Esophagus muscularis mucosa (tissue), 4 donors: ENCODE measurements at places on chromosomes 2 and 18. TPM values are rescaled to one million over a fixed set of nuclear protein-coding genes. Genes with fewer than 3 reads are reported as not detected.

DNA sequence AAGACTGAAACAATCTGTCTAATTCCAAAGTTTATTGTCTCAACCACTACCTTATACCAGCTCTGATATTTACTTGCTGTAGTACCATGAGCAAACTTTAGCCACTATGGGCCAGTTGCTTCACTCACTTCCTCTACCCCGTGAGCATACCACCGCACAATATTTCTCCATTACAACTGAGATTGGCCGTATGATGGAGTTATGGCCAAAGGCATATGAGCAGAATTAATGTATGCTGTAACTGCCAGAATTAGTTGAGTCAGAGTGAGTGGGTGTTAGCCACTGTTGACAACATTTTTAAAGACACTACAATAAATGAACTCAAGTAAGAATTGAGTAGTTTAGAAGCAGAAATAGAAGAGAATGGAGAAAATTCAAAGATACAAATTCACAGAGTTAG, 69.7 kb downstream of the LRATD1 start:
- peak; percentile 10 for DNase-seq

GRCh38 chr2:11567631-11568031, 33.8 kb downstream of the GREB1 start:
- DNase-seq, result no peak

Gene SERPINB13
- not detected for total RNA-seq

- DNase-seq, result no peak
Measured at GRCh38 chr2:237766340-237766739, 32.2 kb upstream of the RBM44 start.

DNA sequence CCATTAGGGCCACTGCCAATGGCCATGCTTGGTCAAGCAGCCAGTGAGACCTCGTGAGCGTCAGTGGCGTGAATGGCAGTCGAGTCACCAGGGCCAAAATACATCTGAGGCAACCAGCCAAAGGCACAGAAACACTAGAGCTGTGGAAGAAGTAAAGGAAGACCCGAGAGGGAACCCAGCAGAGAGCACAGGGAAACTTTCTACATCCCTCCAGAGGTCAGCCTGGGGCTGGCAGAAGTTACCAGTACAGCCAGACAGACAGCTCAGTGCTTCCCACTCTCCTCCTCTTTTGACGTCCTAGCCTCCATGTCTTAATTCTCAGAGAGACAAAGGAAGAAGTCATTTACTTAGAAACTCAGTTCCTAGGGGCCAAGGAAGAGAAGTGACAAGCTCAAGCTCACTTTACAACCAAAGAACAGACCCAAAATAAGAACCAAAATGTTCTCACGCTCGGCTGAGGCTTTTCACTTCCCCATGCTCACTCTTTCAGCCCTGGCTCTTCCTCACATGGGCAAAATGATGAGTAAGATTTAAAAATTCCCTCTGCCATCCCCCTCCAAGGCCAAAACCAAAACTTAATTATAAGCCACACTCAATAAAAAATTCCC, 8.7 kb downstream of the CYRIA start:
- DNase-seq, result peak; percentile 91

DNA sequence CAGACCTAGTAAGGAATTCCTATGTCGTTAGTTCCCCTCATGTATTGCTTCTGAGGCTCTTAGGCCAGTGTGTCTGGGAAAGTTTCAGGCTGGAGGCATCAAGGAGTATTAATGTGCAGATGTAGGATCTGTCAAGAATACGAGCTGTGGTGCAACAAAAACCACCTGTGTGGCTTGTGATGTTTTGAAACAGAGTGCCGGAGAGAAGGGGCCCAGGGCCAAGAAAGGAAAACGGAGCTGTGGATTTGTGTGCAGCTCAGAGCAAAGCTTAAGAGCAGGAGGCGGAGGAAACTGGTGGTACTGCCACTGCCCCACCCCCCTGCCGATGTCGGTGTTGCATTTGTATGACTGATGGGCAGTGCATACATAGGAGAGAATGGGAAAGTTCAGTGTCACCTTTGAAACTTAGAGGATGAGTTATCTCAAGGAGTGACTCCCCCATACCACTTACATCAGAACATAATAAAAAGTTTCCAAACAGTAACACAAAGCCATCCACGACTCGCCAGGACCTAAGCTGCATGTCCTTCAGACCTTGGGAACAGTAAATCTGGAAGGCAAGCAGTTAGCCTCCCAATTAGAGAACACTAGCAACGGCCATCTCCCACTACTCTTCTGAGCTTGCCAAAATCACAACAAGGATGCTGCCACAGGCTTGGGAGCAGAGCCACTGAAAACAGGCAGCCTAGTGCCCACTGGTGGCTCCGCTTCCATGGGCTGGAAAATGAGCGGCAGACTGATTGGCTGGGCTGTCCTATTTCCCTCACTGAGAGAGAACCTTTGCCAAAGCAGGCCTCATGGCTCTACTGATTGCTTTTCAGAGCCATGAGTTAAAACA, 152.7 kb upstream of the NT5C1B start:
- DNase-seq, result peak; percentile 94

DNA sequence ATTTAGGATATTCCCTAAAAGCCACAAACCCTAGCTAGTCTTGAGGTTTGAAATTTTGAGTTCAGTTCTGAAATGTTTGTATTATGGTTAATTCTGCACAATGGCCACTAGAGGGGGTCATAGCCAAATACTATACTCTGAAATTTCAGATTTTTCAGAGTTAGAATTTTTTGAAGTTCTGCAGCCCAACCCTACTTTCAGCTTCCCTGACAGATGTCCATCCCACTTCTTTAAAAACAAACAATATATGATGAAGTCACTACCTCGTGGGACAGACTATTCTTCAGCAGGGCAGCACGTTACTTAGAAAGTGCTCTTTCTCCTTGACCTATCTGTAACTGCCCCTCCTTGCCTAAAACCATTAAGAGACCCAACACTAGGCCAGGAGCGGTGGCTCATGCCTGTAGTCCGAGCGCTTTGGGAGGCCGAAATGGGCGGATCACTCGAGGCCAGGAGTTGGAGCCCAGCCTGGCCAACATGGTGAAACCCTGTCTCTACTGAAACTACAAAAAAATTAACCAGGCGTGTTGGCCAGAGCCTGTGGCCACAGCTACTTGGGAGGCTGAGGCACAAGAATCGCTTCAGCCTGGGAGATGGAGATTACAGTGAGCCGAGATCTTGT, 48.2 kb upstream of the PAPOLG start:
- no peak for DNase-seq

Gene SIX3
- 0.19 TPM for total RNA-seq

DNA sequence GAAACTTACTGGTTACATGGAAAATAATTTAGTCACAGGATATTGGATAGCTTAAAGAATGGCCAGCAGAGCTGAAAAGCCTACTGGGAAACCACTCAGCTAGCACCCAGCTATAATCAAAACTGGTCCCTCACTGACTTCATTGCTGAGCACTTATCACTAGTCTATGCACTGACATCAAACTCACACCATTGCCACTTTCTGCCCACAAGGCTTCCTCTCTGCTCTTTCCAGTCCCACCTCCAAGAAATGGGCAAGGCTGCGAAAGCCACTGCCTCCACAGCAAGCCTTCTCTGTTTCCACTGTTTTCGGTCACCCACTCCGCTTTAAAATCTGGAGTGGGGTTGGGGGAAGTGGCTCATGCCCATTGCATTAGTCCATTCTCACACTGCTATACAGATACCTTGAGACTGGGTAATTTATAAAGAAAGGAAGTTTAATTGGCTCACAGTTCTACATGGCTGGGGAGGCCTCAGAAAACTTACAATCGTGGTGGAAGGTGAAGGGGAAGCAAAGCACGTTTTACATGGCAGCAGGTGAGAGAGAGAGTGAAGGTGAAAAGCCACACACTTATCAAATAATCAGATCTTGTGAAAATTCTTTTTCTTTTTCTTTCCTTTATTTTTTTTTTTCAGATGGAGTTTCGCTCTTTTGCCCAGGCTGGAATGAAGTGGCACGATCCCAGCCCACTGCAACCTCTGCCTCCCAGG, 77.0 kb upstream of the CERS6 start:
- DNase-seq, result no peak

Gene GTF2A1L
- 14.5 TPM for total RNA-seq

Gene MEX3C
- total RNA-seq, result 28.0 TPM

DNA sequence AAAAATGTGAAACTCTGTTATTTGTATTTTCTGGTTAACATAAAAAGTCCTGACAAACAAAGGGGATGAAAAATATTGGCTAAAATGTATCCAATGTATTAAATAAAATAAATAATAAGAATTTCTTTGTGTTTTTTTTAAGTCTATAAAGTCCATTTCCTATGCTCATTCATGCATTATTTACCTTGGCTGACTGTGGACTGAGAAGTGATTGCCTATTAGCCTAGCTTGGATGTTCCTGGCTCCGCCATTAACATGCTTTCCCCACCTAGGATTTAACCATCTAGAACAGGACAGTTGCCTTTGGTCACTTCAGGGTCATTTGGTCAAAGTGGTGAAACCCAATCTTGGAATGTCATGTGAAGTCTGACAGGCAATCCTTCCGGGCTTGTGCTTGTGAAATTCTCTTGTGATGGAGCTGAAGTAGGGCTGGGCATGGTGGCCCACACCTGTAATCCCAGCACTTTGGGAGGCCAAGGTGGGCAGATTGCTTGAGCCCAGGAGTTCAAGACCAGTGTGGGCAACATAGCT, 60.4 kb upstream of the TANC1 start:
- peak; percentile 60 for DNase-seq

Gene PLEKHH2
- total RNA-seq, result 20.3 TPM

- DNase-seq, result no peak
Measured at GRCh38 chr2:220550995-220551700, 923.7 kb downstream of the SLC4A3 start.

DNA sequence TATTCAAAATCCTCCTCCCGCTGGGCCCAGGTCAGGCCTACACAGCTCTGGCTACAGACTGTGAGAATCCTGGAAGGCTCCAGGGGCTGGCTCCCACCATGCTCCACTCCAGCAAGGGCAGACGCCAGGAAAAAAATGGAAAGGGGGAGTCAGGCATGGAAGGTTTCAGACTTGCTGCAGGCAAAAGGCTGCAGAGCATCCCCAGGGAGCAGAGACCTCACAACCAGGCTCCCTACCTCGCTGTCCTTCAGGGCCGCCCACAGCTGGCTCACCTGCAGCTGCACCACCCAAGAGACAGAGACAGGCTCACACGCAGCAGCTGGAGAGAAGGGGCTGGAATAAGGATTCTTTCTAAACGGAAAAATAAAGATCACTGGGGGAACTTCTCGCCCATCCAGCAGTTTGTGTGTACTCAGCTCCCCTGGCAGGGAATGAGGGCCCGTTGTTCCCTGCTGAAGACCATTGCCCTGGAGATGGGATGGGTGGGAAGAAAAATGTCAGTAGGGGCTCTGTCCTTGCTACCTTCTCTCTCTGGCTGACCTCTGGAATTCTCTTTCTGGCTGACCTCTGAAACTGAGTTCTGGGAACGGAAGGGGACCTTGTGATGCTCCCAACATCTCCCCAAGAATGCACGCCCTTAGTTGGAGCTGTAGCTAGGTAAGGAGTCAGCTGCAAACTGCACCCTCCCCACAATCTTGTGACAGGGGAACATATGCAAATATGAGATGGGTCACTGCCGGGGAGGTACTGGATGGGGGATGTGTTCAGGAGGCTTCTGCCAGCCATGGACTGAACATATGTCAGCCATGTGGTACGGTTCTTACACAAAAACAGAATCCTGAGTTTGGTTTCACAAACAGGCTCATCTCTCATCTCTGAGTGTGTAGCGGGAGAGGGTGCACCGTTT, 34.5 kb downstream of the BCL2 start:
- DNase-seq, result peak; percentile 66

- no peak for DNase-seq
Measured at GRCh38 chr18:5410582-5410981, 115.1 kb upstream of the ZBTB14 start.

Gene SPP2
- not detected for total RNA-seq

DNA sequence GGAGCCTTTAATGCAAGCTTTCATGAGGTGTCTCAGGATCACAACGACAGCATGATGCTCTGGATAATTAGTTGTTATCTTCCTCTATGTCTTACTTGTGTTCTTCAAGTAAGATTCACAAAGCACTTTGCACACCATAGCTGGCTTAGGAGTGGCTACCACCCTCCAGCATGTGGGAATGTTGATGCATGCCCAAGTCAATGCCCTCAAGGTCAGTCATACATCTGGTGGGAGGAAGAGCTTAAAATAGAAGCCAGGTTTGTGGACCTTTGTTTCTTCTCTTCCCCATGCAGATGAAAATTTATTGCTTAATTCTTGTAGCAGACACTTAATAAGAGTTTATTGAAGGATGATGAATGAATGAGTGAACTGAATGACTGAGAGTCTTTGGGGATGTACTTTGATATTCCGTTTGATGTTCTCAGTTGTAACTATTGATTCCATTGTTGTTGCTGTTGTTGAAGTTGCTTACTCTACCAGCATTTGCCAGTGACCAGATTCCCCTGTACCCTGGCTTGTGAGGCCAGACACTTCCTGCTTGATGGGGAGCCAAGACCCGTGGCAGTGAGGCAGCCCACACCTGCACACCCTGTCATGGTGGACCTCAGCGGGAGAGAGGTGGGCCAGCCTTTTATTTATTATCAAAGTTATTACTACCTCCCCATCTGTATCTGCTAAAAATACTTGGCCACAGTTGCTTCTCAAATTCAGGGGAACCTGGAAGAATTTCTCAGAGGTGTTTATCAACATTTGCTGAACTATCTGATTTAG, 137.8 kb downstream of the LAMA3 start:
- peak; percentile 70 for DNase-seq

- no peak for DNase-seq
Measured at GRCh38 chr2:226514895-226515294, 284.7 kb downstream of the IRS1 start.

- DNase-seq, result no peak
Measured at GRCh38 chr2:64626146-64626809, 27.4 kb downstream of the SERTAD2 start.

GRCh38 chr2:144643537-144644336, 123.8 kb upstream of the ZEB2 start:
- no peak for DNase-seq

Gene NR4A2
- 0.42 TPM for total RNA-seq

GRCh38 chr2:8169443-8169842, 512.4 kb upstream of the ID2 start:
- DNase-seq, result no peak

Gene ALPI
- total RNA-seq, result not detected

- DNase-seq, result no peak
Measured at GRCh38 chr18:25510096-25510495, 158.1 kb upstream of the ZNF521 start.

- no peak for DNase-seq
Measured at GRCh38 chr2:195805283-195805976, 148.4 kb downstream of the SLC39A10 start.

GRCh38 chr2:52429171-52429570, 1338.4 kb upstream of the CHAC2 start:
- no peak for DNase-seq

DNA sequence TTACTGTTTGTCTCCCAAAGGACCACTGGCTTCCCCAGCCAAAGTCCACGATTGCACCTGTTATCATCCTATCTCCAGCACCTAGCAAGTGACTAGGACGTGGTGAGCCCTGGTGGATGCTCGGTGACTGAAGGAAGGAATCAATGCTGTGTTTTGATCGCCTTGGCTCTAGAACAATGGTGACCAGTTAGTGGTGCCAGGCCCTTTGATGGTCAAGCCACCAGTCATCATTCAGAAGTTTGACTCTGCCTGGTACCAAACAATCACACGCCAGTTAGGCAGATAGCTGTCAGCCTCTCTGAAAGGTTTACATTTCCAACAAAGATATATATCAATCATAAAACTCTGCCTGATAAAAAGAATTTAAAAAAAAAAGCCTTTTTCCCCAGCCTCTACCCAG, 244.1 kb downstream of the SH3BP4 start:
- no peak for DNase-seq
